ENCODE measurements at places on chromosomes 4 and X.
A peak's percentile ranks its signal among the peaks of the same experiment; 100 is the strongest.

- DNase-seq: no peak
Measured at GRCh38 chrX:99301990-99302389, 1108.1 kb downstream of the PCDH19 start.

GRCh38 chr4:82360298-82361177, 13.3 kb downstream of the HNRNPD start:
- DNase-seq: no peak

DNA sequence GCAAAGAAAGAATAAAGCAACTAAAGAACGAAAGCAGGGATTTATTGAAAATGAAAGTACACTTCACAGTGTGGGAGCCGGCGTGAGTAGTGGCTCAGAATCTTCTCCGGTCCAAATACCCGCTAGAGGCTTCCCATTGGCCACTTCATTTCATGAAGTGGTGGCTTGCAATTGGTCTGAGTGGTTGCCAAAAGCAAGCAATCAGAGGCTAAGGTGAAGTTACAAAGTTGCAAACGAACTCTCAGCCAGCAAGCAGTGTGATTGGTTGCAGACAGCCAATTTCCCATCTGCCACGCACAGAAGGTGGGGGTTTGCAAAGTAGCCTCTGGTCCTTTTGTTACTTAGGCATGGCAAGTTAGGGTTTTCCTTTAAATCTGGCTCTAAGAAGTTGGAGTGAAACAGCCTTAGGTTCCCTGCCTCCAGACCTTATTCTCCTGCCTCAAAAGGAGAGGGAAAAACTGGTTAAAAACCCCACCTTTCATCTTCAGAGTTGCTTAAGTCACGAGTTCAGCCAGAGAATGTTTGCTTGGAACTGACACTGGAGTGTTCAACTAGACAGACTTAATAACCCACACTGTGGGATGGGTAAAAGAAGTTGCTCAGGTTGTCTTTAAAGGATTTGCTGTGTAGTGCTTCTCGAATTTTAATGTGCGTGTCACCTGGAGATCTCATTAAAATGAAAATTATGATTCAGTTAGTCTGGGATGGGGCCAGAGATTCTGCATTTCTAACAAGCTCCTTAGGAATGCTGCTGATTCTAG, 6.9 kb upstream of the CLOCK start:
- DNase-seq: no peak

DNA sequence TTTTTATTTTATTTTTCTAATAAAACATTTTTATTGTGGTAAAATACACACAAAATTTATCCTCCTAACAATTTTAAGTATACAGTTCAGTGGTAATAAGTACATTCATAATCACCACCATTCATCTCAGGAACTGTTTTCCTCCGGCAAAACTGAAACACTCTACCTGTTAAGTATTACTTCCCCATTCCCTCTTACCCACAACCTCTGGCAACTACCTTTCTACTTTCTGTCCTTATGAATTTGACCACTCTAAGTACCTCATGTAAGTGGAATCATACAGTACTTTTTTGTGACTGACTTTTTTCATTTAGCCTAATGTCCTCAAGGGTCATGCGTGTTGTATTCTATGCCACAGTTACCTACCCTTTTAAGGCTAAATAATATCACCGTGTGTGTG, 21.1 kb upstream of the HSFX4 start:
- no peak for DNase-seq

GRCh38 chr4:18847249-18847890, 825.8 kb upstream of the LCORL start:
- no peak for DNase-seq

DNA sequence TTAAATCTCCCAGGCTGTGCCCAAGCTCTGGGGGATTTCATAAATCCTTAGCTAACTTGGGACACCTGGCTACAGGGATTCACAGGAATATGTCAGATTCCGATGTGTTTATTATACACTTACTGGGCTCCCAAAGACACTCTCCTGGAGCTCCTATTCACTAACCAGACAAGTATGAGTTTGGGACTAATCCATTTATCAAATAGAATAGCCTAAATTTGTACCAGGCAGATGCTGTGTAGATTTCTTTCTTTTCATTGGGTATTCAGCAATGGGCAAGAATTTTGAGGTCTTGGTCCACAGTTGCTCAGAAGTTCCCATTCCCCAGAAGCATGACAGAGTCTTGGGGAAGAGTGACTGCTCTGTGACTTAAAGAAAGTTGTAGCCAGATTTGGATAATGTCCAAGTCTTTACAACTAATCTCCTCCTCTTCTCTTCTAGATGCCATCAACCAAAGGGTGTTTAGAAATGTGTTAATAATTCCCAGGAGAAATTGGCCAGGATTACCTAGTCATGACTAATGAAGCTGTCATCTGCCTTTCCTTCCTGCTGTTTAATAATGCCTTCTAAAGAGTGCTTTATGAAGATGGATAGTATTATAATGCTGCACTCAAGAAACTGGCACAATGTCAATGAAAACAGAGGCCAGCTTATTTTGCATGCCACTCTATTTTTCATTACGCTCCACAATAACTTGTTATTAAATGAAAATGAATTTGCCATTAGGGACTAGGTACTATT, 120.9 kb downstream of the CHIC2 start:
- DNase-seq: no peak

GRCh38 chr4:74418063-74418670, 26.8 kb upstream of the AREG start:
- DNase-seq: no peak

DNA sequence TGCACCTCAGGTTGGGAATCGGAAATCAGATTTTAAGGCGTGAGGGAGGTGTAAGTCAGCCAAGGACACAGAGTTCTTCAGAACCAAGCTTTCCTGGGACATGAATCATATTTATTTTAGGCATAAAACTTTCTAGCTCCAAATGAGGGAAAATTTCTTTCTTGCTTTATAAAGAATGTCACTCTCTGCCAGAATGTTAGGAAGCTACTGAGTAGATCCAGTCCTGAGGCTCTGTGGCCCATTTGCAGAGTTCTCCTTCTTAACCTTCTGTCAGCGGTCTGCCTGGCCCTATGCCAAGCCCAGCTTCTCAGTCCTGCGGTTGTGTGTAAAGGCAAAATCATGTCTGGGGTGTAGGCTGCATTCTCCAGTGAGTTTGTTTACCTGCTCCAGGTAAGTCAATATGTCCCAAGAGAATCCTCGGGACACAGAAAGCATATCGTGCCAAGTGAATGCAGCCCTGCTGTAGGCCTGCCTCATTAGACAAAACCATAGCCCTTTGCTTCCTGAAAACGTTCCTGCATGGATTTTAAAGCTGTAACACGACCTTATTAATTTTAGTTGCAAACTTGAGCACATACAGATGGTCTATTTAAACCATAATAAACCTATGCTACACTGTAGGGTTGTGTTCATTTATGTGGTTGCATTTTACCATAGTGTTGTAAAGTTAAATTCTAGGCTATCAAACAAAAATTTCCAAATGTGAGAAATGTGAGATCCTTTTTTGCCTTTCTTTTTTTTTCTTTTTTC, 29.2 kb upstream of the CCNI start:
- DNase-seq: no peak

GRCh38 chrX:1558761-1559468, 21.9 kb upstream of the P2RY8 start:
- DNase-seq: no peak

GRCh38 chr4:40238700-40239548, 42.1 kb downstream of the RHOH start:
- DNase-seq: peak; percentile 80

GRCh38 chr4:85496933-85497332, 22.0 kb downstream of the ARHGAP24 start:
- no peak for DNase-seq

DNA sequence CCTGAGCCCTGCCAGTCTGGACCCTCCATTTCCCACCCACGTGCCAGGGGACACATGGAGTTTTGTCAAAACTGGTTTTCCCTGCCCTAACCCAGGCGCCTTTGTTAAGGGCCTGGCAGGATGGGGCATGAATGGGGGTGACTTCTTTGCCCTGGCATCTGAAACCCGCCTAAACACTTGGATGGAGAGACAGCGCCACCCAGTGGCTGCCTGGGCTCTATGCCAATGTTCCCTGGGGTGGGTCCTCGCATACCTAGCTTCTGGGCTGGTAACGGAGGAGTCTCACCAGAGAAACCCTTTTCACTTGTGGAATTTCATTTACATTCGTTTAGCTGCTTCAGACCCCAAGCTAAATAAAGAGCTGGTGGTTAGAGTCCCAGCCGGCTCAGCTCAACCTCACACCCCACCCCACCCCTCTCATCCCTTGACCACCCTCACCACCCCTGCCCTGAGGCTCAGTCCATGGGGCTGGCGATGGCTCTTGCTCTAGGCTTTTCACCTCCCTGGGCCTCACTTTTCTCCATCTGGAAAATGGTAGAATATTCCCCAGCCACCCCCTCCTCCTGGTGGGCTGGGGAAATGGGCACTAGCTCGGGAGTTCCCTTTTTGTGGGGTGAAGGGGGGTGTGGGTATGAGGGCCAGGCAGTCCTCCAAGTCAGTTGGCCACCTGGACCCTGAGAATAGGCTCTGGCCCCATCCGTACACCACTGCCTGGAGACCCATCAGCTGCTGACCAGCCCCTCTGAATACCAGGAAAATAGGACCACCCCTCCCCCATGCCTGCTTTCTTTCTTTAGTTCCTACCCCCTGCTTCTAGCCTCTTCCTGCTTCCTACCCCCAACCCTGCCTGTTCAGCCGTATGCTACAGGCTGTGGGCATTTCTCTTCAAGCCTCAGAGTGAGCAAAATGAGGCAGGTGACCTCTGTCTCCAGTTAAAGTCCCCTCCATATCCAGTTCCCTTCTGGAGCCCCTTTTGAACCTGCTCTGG, 57.1 kb upstream of the PJA1 start:
- DNase-seq: peak; percentile 38

- no peak for DNase-seq
Measured at GRCh38 chrX:39752815-39753214, 344.9 kb downstream of the BCOR start.

DNA sequence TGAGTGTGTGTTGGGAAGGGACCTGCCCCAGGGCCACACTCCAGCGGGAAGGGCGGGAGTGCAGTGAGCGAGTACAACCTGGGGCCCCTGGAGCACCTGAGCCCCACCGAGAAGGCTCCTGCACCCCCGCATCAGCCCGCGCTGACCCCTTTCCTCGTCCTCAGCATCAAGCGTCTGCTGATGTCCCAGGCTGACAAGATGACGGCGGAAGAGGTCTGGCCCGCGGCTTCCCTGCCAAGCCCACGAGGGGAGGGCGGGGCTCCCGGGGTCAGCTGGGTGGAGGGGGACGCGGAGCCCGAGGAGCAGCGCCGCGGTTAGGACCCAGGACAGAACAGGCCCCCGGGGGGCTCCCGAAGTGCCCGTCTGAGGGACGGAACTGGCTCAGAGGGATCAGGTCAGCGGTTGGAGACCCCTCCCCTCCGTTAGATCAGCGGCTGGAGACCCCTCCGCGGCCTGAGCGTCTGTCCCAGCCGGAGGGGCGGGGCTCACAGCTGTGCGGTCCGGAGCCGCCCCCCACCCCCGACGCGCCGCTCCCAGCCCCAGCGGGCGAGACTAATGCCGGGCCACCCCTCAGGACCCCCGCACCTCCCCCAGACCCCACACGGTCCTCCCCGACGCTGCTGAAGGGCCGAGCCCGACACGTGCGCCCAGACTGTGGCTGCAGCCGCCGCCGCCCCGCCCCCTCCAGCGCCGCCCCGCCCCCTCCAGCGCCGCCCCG, 6.7 kb downstream of the MYL5 start:
- no peak for DNase-seq

GRCh38 chr4:133856731-133857355, 344.7 kb downstream of the PABPC4L start:
- no peak for DNase-seq

DNA sequence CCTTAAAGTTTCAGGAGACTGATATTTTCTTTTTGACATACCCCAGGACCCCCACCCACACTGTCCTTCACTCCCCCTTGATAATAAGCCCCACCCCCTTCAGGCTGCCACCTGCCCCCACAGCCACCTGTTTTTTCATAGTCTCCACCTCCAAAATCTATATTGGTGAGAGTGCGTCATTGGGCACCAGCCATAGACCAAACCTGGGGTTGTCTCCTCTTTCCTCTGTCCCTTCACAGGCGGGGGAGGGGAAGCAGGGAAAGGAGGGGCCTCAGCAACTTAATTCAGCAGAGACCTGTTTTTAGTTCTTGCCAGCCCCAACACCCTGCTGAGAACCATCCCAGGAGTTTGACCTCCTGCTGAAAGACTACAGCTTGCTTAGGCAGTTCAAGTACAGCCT, 1.1 kb downstream of the ARHGAP36 start:
- no peak for DNase-seq

GRCh38 chr4:83768146-83768545, 232.2 kb downstream of the GPAT3 start:
- DNase-seq: no peak

DNA sequence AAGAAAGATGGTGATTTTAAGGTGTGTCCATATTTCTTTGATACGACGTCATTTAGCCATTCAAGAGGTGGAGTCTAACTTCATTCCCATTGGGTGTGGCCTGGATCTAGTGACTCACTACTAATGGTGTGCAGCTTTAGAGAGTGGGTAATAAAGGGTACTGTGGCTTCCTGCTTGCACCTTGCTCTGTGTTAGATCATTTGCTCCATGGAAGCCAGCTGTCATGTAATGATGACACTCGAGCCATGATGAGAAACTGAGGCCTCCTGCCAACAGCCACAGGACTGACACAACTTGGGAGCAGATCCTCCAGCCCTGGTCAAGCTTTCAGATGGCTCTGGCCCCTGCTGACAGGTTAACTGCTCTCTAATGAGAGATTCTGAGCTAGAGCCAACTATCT, 82.0 kb downstream of the UNC5C start:
- DNase-seq: no peak

GRCh38 chrX:154371789-154372300, 2.6 kb downstream of the FLNA start:
- no peak for DNase-seq

GRCh38 chrX:24014388-24015018, 12.5 kb downstream of the KLHL15 start:
- DNase-seq: no peak

- no peak for DNase-seq
Measured at GRCh38 chr4:165185448-165185847, 21.9 kb upstream of the KLHL2 start.

DNA sequence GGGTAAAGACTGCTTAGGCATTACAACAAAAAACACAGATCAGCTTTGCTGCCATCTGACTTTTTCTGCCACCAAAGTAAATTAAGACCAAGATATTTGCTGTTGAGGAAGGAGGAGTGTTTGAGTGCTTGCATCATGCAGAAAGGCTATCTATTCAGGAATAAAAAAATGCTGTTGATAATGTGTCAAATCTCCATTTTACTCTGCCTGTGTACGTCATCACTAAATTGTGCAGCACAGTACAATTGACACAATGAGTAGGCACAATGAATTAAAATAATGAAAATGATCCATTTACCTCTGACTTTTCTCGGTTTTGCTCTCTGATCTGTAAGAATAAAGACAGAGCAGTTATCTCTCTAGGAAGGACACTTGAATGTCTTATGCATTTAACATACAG, 56.3 kb downstream of the NKX6-1 start:
- DNase-seq: no peak

DNA sequence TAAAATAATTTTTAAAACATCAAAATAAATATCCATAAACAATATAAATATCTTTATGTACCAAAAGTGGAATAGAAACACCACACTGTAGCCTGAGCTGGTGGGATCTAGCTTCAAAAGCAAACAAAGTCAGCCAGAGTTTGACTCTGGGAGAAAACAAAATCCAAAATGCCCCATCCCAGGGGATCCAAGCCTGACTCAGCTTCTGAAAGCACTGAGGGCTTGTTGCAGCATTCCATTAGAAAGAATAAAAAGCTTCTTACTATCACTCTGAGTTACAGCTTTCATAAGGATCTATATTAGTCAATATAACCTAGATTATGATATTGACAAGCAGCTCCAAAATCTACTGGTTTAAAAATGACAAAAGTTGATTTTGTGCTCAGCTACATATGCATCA, 149.7 kb upstream of the ANKRD50 start:
- no peak for DNase-seq

Measured in effector memory CD4-positive, alpha-beta T cell (primary cell).